Activated CD4-positive, alpha-beta T cell treated with anti-CD3 and anti-CD28 coated beads, Interleukin-2, amount 10 ng/mL, durations not matched to agents 7 days and 5 days (primary cell): ENCODE measurements at places on chromosomes 4 and X.

DNA sequence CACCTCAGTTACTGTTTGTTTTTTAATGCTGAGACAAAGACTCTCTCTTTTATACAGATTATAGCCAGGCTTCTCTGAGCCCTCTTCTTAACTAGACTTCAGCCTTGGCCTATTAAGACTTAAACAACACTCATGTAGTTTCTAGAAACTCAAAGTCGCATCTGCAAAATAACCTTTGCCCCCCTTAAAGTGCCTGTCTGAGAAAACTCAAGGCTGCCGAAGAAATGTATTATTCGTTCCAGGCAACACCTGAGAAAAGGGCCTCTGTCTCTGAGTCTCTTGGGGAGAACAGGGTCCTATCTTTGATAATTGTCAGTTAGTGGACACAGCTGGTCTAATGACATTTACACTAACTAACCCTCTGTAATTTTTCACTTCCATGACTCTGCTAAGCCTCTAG lies 60.8 kb upstream of the HPGD start:
- DNase-seq, result no peak

- peak; percentile 43 for DNase-seq
Measured at GRCh38 chrX:39772057-39772832, 325.5 kb downstream of the BCOR start.

GRCh38 chr4:158850800-158851644 lies 82.2 kb downstream of the FNIP2 start:
- DNase-seq, result no peak

DNA sequence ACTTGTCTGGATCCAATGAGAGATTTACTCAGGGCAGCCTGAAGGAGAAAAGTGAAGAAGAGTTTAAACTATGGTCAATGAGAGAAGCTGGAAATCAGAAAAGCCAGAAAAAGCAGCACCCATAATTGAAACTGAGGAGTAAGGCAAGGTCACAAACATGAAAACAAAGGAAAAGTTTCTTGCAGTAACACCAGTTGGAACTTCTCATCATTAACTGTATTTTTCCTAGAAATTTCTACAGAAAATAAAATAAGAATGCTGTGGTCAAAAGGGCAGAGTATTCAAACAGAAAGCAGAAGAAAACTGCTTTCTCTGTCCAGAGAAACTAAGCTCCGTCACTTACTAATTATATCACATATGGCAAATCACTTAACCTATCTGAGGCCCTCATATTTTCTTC lies 102.2 kb downstream of the OR13H1 start:
- no peak for DNase-seq

GRCh38 chrX:3066555-3066954 lies 25.3 kb downstream of the ARSF start:
- no peak for DNase-seq

- DNase-seq, result no peak
Measured at GRCh38 chrX:46317163-46317562, 228.1 kb downstream of the ZNF674 start.

GRCh38 chr4:63937961-63938360 lies 471.3 kb downstream of the TECRL start:
- DNase-seq, result no peak

- DNase-seq, result no peak
Measured at GRCh38 chr4:185481401-185481800, 9.9 kb upstream of the CCDC110 start.

DNA sequence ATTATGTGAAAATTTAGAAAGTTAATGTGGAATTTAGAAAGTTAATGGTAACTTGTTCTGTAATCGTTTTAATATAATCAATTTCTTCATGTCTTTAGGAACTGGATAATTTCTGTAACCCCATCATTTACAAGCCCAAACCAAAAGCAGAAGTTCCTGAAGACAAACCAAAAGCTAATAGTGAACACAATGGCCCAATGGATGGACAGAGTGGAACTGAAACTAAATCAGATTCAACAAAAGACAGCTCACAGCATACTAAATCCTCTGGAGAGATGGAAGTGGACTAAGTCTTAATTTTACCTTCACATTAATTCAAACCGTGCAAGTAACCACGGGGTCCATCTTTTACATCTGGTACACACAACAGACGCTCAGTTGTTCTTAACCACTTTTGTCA lies 48.1 kb upstream of the PLK4 start:
- DNase-seq, result no peak

DNA sequence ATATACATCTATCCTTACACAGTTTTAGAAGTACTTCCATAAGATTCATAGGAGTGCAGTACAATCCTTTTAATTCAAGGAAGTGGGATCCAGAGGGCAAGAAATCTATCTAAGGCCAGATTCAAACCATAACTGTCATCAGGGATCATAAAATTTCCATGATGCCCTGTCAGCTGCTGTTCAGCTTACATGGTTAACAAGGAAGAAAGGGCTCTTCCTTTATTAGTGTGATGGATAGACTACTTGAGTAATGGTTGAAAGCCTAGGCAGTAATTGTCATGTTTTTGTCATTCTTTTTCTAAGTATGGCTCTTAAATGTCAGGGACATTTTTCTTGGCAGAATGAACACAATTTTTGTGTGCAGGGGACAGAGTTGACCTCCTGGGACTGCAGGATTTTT lies 159.8 kb upstream of the CXCL13 start:
- DNase-seq, result no peak

DNA sequence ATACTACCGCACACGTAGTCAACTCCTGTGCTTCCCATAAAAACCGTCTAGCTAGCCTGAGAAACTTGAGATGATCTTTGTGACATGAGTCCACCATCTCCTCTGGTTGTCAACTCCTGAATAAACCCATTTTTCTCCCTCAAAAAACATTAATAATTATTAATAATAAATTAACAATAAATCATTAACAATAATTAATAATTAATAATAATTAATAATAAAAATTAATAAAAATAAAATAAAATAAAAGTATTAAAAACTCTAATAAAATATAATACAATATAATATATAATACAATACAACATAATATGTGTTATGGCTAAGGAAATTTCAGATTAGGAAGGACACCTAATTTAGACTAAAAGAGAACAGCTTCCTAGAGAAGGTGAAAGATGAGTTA lies 20.7 kb upstream of the TMPRSS11E start:
- DNase-seq, result no peak

DNA sequence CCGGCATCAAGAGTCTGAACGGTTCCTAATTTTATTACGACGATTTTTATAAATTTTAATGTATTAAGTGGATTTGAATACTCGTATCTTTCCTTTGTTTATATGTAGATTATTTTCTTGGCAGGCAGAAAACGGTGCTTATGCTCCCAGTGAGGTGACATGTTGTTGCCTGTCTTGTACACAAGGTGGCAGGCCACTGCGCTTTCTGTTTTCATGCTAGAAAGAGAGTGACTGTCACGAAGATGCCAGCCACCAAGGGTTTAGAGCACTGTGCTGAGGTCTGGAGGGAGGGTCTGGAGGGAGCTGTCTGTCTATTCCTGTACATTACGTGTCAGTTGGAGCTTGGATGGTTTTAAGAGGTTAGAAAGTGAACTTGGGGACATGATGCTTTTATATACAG lies 87.7 kb downstream of the SHROOM2 start:
- peak; percentile 46 for DNase-seq

- no peak for DNase-seq
Measured at GRCh38 chr4:54281054-54281766, 52.1 kb downstream of the PDGFRA start.

- no peak for DNase-seq
Measured at GRCh38 chr4:112418092-112418491, 97.9 kb downstream of the NEUROG2 start.

DNA sequence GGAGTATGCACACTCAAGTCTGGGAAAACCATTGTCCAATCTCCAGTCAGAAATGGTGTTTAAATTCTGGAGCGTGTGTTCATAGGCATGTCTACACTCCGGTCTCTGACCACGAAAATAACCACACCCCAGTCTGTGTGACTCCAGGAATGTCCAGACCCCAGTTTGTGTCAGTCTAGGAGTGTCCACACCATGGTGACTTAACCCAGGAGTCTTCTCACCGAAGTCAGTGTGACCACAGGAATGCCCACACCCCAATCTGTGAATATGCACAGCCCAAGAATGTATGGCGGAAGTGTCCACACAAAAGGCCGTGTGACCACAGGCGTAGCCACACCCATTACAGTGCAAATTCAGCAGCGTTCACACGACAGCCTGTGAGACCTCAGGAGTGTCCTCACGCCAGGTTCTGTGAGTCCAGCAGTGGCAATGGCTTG lies 11.4 kb downstream of the FTSJ1 start:
- no peak for DNase-seq

GRCh38 chr4:76208005-76208765 lies 5.4 kb downstream of the SCARB2 start:
- no peak for DNase-seq

- DNase-seq, result no peak
Measured at GRCh38 chrX:43474321-43474720, 181.8 kb upstream of the MAOA start.

- DNase-seq, result no peak
Measured at GRCh38 chrX:56762707-56763555, 33.9 kb downstream of the NBDY start.

DNA sequence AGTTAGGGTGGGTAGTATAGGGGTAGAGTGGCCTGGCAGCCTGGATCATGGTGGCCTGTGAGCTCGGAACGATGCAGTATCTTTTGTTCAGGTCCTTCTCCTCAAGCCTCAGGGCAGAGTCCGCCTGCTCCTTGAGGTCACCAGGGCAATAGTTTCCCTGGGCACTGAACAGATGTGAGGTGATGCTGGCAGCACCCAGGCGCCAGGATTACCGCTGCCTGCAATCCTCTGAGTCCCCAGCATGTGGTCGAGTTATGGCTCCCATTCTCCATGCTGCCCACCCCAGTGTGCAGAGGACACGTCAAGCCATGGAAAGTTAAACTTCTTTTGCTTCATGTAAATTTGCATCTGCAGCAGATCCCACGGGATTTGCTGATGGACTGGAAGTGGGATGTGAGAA lies 38.7 kb downstream of the NEIL3 start:
- DNase-seq, result no peak

GRCh38 chr4:128468123-128468989 lies 180.7 kb upstream of the PGRMC2 start:
- no peak for DNase-seq

DNA sequence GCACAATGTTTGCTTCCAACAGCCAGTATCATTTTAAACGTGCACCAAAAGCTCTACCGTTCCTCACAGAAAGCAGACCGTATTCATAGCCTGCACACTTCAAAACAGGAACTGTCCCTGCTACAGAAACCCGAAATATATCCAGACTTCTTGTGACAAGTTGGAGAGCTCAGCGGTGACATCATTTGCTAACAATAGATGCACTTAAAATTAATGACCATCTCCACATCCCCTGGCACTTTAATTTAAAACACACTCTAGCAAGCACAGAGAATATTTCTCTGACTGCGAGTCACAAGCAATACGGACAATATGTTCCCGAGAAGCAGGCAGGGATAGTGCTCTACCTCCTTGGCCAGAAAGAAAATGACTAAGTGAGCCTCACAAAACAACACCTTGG lies 2.5 kb downstream of the NYX start:
- DNase-seq, result no peak

DNA sequence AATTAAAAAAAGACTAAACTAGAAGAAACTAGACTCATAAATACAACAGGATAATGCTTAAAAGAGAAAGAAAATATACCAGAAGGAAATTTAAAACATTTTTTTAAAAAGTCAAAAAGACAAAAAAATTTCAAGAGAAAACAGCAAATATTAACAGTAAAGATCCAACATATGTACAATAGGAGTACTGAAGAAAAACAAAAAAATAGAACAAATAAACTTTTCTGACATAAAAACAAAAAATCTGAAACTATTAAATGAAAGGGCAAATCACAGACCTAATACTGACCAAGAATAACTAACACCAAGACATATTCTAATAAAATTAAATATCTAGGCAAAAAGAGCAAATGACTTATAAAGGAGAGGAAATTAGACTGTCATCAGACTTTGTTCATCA lies 11.5 kb downstream of the DNAJB14 start:
- DNase-seq, result no peak

- DNase-seq, result peak; percentile 77
Measured at GRCh38 chr4:37780444-37781130, 45.9 kb upstream of the PGM2 start.
